ENCODE measurements at places on chromosomes 11 and 22.

GRCh38 chr11:8219257-8220021, 44.2 kb downstream of the LMO1 start:
- peak; percentile 57 for DNase-seq

- no peak for DNase-seq
Observed at GRCh38 chr11:1570001-1570453, 2.0 kb downstream of the DUSP8 start.

DNA sequence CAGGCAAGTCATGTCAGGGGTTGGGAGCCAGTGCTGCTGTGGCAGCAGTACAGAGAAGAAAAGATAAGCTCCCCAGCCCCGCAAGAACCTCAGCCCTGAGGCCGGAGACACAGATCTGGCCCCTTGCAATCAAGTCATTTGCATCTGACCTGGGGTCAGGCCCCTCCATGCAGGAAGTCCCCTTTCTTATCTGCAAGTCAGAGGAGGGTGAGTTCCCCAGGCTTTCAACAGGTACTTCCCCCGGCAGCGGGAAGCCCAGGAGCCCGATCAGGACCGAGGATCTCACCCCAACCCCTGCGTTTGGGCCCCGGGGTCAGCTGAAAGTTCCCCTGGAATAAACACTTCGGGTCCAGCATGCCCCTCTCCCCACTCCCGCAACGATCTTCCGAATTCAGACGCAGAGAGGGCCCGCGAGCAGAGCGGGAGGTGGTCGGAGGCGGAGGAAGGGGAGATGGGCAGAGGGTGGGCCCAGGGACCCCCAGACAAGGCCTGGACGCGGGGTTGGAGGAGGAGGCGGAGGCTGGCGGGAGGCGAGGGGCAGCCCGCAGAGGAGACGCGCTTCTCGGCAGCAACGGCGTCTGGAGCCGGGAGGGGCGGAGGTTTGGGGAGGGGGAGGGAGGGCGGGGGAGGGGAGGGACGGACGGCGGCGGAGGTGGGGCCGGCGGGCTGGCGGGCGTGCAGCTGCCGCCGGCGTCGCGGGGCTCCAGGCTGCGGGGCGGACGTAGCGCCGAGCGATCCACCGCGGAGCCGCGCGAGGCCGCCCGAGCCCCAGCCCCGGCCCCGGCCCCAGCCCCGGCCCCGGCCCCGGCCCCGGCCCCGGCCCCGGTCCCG, at the start of gene TSPAN18:
Gene TSPAN18 (plus strand): TSS at position 680 of the 831 bp plus-strand sequence. CDS start 179,455 bp downstream, outside the sequence.
- peak; percentile 54 for DNase-seq

DNA sequence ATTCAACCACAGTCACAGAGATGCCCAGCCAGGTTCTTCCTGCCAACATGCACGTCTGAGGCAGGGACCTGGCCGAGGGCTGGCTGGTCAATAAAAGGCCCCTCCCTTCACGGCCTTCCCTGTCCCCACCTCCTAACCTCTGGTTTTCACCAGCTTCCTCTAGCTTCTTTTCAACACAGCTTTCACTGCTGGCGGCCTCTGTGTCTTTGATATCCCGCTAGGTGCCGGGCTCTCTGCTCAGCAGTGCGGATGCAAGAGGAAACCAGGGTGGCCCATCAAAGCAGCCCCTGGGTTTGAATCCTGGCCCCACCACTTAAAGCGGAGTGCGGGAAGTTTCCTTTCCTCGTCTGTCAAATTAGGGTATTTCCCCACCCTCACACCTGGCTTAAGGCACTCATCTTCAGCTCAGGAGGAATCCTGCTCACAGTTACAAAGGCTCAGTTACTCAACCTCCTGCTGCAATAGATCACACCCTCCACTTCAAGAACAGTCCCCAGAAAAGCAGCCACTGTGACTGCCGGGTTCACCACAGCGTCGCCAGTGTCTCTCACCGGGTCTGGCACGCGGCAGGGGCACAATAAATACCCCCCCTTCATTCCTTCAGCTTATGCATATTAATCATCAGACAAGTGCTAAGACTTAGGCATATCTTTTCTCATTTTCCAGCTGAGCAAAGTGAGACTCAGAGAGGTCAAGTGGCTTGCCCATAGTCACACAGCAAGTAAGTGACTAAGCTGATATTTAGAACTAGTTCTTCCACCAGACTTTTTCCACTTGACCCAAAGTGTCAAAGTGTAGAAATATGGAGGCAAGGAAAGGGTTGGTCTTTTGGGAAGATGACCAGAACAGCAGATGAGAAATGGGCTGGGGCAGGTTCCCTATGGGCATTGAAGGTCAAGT, 45.7 kb downstream of the TXN2 start:
- DNase-seq, result no peak

DNA sequence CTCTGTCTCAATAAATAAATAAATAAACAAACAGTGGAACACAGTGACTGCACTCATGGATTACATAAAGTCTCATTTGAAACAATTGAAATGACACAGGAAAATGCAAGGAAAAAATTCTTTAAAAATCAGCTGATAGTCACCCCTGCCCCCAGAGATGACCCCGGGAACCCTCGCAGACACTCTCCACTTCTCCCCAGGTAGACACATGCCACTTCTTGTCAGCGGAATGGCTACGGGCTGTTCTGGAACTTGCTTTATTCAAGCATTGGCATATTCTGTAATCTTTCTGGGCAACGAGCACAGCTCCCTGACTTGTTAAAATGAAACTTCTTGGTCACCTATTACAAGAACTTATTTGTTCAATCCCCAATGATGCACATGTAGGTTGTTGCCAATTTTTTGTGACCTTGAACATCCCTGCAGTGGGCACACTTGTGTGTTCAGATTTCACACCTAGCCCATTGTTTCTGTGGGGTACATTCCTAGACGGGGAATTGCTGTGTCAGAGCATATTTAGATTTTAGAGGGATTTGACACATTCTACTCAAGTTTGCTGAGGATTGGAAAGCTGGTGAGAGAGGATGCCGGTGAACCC, 32.8 kb downstream of the MYEOV start:
- DNase-seq, result no peak

- no peak for DNase-seq
Observed at GRCh38 chr11:61023966-61024295, 52.5 kb downstream of the CD6 start.

- peak; percentile 89 for DNase-seq
Observed at GRCh38 chr11:44094260-44094868, 1.1 kb upstream of the EXT2 start.

DNA sequence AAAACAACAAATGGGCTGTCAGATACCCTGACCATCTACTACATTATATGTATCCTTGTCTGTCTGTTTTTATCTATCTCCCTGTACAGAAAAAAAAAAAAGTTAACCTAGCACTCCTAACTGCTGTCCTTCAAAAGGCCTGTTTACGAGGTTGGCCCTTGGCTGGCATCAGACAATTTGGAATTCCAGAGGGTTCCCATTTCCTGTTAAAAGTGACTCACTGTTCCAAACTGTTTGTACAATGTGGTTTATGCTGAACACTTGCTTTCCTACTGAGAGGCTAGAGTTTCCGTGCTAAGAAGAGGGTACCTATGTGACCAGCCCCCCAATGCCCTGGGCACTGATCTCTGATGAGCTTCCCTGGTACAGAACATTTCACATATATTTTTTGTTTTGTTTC, 65.9 kb upstream of the HMGXB4 start:
- DNase-seq, result no peak

GRCh38 chr11:30895046-30895445, 308.9 kb upstream of the MPPED2 start:
- no peak for DNase-seq

DNA sequence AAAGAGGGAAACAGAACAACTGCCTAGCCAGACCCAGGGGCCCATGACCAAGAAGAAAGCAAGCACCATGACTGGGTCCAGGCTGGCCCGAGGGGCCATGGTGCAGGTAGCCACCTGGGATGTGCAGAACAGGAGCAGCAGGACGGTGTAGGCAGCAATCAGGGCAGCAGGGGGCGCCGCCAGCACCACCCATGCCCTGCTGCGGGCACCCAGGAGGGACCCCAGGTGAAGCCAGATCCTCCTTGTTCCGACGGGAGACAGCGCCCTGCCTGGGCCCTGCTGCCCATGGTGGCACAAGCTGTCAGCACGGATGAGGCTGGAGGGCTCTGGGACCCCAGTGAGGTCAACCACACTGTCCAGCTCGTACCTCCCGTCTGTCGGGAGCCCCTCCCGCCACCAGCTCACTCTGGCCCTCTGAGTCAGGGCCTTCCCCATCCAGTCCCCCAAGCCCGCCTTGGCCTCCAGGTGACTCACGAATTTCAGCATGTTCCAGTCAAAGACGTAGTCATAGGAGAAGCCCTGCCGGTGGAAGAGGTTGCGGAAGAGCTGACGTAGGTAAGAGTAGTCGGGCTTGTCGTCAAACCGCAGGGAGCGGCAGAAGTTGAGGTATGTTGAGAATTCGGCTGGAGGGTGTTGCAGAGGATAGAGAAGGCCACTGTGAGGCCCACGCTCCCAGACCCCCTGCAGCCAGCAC, 18.8 kb downstream of the CSNK1E start:
- DNase-seq, result no peak

DNA sequence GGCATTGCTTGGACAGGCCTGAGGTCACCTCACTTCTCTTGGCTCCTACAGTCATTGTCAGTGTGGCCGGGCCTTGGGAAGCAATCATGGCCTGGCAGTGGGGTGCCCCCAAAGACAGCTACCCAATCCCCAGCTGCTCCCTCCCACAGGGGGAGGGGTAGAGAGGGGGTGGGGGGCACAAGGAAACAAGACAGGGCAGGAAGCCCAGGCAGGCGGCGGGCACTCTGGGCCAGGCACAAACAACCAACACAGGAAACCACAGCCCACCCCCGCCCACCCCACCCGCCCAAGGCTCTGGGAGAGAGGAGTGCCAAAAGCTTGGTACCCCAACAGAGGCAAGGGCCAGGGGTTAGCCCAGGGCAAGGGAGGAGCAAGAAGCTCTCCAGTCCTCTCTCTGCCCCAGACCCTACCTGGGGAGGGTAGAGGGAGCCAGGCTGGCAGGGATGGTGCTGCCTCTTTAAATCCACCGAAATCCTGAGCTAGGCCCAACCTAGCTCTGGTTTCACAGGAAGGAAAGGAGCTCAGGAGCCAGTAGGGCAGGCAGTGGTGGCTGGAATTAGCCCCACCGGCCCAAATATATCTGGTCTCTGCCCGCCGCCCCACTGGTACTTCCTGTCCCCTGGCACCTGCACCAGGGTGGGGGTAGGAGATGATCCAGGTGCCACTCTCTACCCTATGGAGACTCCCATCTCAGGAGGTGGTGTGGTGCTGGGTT, 12.2 kb downstream of the BCL9L start:
- peak; percentile 51 for DNase-seq

- no peak for DNase-seq
Observed at GRCh38 chr11:29676993-29677392, 339.8 kb downstream of the KCNA4 start.

GRCh38 chr11:103215812-103216211, 106.6 kb downstream of the DYNC2H1 start:
- DNase-seq, result no peak

GRCh38 chr22:23122216-23122957, 19.4 kb downstream of the RSPH14 start:
- DNase-seq, result no peak
